ENCODE measurements at places on chromosomes 11 and 22.

DNA sequence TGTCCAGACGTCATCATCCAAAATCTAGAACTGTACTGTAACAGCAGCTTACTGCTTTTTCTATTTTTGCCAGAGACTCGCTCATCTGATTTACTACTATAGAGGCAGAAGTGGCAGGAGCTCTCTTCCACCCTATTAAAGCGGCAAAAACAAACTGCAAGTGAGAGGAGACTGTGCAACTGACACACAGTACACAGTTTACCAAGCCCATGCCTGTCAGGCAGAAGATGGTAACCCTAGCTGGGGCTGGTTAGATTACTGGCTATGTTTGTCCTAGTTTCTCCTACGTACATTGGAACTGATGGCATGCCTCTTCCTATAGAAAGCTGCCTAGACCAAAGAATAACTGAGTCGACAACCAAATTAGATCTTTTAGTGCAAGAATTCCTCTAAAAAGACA is 51.8 kb downstream of the CELF1 start:
- no peak for DNase-seq

GRCh38 chr11:44740967-44741366 is 14.2 kb downstream of the TSPAN18 start:
- no peak for DNase-seq

GRCh38 chr22:24043958-24044357 is 32.9 kb downstream of the CABIN1 start:
- no peak for DNase-seq

GRCh38 chr11:70717936-70718595 is 319.7 kb downstream of the CTTN start:
- no peak for DNase-seq

DNA sequence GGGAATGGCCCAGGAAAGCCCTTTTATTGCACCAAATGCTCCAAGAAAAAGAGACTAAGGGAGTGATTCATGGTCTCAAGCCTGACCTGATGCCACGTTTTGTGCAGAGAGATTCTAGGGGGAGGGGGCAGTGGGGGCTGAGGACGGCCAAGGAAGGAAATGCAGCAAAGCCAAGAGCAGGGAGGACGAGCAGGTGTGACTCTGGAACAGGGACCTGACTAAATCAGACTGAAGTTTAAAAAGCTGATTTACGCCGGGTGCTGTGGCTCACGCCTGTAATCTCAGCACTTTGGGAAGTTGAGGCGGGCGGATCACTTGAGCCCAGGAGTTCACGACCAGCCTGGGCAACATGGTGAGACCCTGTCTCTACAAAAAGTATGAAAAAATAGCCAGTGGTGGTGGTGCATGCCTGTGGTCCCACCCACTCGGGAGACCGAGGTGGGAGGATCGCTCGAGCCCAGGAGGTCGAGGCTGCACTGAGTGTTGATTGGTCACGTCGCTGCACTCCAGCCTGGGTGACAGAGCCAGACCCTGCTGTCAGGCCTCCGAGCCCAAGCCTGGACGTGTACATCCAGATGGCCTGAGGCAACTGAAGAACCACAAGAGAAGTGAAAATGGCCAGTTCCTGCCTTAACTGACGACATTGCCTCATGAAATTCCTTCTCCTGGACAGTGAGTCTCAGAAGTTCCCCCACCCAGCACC is 10.8 kb upstream of the IFITM3 start:
- DNase-seq, result no peak

DNA sequence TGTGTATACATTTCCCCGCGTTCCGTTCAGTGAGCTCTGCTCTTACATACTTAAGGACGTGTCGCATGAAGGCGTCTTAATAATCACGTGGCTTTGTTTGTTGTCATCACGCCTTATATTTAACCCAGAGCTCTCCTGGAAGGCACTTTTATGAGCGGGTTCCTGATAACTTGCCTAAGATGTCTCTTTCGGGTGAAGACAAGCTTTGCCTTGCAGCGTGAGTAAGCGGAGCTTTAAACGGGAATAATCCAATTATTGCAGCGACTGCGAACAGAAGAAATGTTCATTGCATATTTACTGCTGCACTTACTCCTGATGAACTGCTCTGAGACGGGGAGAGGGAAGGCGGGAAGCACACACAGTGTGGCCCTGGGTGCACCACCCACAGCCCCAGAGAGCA is 1128.2 kb downstream of the BRD1 start:
- DNase-seq, result no peak

DNA sequence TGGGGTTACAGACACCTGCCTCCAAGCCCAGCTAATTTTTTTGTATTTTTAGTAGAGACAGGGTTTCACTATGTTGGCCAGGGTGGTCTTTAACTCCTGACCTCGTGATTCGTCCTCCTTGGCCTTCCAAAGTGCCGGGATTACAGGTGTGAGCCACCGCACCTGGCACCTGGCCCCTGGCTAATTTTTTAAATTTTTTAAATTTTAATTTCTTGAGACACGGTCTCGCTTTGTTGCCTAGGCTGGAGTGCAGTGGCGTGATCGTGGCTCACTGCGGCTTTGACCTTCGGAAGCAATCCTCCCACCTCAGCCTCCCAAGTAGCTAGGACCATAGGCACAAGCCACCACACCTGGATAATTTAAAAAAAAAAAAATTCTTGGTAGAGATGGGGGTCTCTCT is 14.6 kb downstream of the PPP6R2 start:
- DNase-seq, result no peak

DNA sequence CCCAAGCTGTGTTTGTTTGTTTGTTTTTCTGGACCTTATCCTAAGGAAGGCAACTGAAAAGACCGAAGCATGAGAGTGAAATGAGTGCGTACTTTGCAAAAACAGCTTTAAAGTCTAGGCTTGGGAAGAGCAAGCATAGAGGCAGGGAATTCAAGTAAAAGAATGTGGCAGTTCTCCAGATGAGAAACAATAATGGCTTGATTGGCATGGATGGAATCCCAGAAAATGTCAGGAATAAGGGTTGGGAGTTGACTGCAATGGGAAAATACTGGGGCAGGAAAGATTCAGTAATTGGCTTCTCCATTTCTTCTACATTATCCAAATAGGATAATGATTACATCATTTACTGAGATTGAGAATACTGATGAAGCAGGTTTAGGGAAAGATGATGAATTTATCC is 17.5 kb downstream of the SAAL1 start:
- DNase-seq, result no peak

DNA sequence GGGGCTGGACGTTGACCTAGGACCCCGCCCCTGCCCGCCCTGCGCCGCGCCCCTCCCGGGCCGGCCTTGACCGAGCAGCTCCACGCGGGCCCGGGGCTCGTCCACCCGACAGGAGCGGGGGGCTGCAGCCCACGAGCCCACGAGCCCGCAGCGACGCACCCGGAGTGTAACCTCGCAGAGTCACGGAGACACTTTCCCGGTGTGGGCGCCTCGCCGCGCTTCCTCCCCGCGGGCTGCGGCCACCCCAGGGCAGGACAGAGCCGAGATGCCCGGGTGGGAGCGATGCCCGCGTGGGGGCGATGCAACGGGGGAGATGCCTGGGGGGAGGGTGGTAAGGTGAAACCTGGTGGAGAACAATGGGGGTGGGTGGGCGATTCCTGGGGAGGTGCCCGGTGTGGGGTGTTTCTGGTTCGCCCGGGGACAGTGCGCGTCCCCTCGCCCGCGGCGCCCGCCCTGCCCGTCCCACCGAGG is 4.9 kb upstream of the ZBED4 start:
- no peak for DNase-seq

- peak; percentile 17 for DNase-seq
Observed at GRCh38 chr22:40076702-40077645, 82.2 kb downstream of the FAM83F start.

- DNase-seq, result no peak
Observed at GRCh38 chr22:50684986-50685385, 12.4 kb downstream of the SHANK3 start.

DNA sequence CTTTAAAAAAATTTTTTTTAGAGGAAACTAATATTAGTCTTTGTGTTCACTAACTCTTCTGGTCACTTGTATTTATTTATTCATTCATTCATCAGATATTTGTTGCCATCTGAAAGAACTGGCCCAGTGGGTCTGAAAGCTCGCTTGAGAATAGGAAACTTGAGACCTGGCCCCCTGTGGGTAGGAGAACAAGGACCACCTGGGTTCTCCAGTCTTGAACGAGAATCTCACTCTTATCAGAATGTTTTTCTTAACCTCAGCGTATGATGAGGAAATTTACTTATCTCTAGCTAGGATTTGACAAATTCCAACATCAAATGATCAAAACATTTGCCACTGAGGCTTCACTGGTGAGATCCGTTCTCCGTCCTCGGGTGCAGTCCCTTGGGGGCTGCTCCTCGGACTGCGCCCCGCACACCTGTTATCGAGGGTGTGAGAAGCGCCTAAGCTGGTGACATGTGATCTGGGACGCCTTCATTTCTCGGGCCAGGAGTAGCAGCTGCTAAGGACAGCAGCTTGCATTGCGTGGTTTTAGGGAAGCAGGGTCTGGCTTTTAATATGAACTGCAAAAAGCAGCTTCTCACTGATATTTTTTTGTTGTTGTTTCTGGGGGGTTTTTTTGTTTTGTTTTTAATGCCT is 6.3 kb downstream of the C22orf31 start:
- DNase-seq, result no peak

GRCh38 chr11:89521294-89521693 is 30.1 kb upstream of the NOX4 start:
- DNase-seq, result no peak

DNA sequence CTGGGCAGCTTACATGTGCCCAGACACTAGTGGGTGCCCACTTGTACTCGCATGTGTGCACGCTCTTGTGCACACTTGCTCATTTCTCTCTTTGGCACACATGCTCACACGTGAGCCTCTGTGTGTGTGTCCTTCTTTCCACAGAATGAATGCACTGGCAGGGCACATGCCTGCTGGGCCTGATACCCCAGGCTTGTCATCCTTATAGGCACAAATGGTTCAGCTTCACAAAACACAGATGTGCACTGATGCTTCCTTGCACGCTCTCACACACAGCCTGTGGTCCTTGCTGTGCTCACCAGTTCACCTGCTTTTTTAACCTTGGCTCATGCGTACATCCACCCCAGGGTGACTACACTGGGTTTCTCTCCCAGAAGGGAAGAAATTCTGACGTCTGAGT is 174.8 kb downstream of the BUD13 start:
- DNase-seq, result no peak

GRCh38 chr11:102596578-102596977 is 28.6 kb downstream of the MMP20 start:
- no peak for DNase-seq

GRCh38 chr11:104490182-104490581 is 326.2 kb upstream of the PDGFD start:
- no peak for DNase-seq

DNA sequence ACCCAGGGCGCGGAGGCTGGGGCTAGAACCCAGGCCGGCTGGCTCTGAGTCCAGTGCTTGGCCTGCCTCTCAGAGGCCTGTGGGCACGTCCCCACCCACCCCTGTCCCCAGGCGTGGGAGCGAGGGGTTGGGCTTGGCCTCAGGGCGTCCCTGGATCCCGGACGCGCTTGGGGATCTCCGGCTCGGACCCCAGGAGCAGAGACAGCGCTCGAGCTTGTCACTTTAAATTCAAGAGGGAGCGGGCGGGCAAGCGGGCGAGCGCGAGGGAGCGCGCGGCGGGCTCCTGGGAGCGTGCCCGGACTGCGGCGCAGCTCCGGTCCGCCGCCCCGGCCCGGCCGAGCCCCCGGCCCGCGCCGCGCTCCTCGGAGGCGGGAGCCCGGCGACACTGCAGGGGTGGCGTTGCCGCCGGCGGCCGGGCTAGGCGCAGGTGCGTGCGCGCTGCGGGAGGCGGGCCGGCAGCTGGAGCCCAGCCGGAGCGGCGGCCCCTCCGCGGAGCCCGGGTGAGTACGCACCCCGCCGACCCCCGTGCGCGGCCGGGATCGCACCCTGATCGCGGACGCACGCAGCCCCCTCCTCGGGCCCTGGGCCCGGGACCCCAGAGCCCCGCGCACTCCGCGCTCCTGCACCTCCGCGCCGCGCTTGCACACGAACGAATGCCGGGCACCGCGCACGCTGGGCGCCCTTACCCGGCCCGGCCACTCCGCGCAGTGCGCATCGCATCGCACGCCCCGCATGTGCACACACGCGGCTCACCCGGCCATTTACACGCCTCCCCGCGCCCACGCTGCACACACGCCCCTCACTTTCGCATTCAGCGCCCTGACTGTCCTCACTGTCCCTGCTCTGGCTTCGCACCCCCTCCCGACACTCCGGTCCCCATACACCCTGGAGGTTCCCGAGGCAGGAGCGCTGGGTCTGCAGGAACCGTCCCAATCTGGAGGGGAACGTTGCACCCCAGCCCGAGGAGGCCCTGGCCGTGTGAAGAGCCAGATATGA is at the start of gene SYT12:
Gene SYT12 (plus strand): TSS at position 174 of the 996 bp plus-strand sequence. CDS start 7,011 bp downstream, outside the sequence.
- DNase-seq, result no peak

DNA sequence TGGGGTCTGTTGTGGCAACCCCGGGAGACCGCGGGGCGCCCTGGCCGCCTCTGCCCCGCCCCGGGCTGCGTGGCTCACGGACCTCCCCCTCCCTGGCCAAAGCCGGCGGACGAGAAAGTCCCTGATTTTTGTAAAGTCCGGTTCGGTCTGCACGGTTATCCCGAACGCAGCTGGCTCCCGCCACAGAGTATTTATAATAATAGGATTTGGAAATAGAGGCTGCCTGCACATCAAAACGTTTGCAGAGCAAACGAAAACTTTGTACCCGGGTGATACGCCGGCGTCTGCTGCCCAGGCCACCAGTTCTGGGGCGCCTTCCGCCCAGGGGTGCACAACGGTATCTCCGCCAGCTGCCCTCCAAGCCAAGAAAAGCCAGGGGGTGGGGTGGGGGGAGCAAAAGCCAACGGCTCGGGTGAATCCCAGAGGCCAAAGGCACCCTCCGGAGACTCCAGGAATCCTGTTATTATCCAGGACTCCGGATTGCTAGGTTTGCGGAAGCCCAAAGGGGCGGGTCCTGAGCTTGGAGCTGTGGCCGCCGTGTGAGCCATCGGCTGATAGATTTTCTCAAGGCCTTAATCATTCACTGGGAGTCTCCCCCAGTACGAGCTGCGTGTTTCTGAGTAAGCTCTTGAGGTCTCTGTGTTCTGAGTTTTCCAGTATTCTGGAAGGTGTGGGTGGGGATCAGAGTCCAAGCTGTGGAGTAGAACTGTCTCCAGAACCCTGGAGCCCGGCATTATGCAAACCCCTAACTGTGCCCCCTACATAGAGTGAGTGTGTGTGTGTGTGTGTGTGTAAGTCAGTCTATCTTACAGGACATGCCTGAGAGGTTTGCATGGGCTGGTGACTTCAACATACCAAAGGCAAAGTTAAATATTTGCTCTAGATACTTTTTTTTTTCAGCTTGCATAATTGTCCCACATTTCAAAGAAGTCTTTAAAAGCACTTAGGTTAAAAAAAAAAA is 673 bp upstream of the SHANK2 start:
- DNase-seq, result no peak

GRCh38 chr11:112793416-112793815 is 167.8 kb upstream of the NCAM1 start:
- no peak for DNase-seq

DNA sequence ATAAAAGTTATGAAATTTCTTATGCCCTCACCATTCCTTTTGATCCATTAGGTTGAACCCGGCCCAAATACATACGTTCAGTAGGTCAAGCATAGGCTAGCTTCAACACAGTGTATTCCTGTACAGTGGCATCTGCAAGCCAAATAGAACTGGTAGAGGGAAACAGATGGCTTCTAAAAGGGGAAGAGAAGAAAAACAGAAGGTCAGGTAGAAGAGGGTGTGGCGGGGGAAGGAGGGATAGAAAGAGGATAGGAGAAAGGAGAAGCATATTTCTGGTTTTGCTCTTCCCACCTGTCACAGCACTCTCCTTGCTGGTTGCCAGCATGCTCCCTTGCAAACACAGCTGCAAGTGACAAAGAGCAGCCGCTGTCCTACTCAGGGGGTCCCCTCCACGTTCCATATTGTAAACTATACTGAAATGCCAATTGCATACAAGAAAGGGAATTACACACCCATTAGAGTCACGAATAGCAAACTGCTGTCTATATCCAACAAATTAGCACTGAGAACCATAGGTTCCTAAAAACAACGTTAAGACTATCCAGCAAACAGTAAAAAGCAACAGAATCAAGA is 71.8 kb downstream of the PHF21A start:
- DNase-seq, result peak; percentile 28
